Activated CD4-positive, alpha-beta T cell treated with anti-CD3 and anti-CD28 coated beads, Interleukin-2, amount 10 ng/mL, durations not matched to agents 7 days and 5 days (primary cell): ENCODE measurements at places on chromosomes 6 and 20.

DNA sequence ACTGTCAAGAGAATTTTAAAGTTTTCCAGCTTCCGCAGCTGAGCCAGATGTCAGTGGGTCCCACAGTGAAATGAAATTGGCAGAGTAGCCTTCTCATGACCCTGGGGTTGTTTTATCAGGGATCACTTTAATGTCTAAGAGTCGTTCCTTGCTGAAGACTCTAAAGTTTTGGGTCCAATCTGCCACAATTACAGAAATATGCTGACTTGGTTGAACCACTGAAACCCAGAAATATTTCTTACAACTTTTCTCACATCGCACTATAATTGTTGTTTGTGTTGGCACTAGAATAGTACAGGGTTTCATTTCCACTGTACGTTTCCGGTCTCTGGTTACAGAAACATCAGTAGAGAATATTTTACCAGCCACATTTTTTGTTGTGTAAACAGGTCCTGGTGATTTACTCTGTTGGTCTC is 109.0 kb downstream of the HMGCLL1 start:
- H3K4me3 ChIP-seq = no peak overlapping the region
- no peaks in the 10 kb centered on the region for H3K27me3 ChIP-seq
- DNase-seq = no peak
- no peak overlapping the region for H3K27ac ChIP-seq
- no peaks in the 10 kb centered on the region for H3K4me1 ChIP-seq

- H3K4me1 ChIP-seq = peaks cover 3% of the 10 kb centered on the region
- no peaks in the 10 kb centered on the region for H3K27me3 ChIP-seq
- no peak for DNase-seq
- H3K36me3 ChIP-seq = no peaks in the 10 kb centered on the region
Observed at GRCh38 chr20:44590980-44591778, 8.8 kb downstream of the PKIG start.

- peaks cover 2% of the 10 kb centered on the region for H3K27me3 ChIP-seq
- DNase-seq = no peak
- no peak overlapping the region for H3K27ac ChIP-seq
- no peaks in the 10 kb centered on the region for H3K36me3 ChIP-seq
Observed at GRCh38 chr6:160883999-160884398, 107.6 kb upstream of the MAP3K4 start.

- no peak for DNase-seq
- peaks cover 80% of the 10 kb centered on the region for H3K27me3 ChIP-seq
- H3K36me3 ChIP-seq = no peaks in the 10 kb centered on the region
- H3K4me1 ChIP-seq = peaks cover 23% of the 10 kb centered on the region
- no peak overlapping the region for H3K4me3 ChIP-seq
- H3K27ac ChIP-seq = no peak overlapping the region
Observed at GRCh38 chr20:54172532-54172855, 1.3 kb downstream of the CYP24A1 start.

DNA sequence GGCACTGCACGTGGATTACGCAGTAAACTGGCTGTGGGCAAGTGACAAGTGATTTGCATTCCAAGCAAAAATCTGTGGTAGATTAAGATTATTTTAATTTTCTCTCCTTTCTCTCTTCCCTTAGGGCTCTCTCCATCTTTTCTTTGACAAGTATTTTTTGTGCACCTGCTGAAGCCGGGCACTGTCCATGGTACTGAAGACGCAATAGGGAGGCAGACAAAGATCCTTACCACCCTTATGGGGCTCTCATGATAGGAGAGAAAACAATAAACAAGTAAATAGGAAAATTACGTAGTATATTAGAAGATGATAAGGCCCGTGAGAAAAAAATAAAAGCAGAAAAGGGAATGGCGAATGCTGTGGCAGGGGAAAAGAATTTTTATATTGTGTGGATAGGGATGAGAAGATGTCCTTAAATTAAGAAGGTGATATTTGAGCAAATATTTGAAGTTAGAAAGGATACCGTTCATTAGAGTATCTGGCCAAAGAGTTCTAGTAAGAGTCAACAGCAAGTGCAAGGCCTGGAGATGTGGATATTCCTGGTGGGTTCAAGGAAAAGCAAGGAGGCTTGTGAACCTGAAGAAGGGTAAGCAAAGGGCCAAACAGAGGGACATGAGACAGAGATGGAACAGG is 146.0 kb downstream of the LAMP5 start:
- H3K36me3 ChIP-seq = no peaks in the 10 kb centered on the region
- no peaks in the 10 kb centered on the region for H3K27me3 ChIP-seq
- H3K4me3 ChIP-seq = no peak overlapping the region
- peak; percentile 28 for DNase-seq
- H3K27ac ChIP-seq = no peak overlapping the region
- H3K4me1 ChIP-seq = no peaks in the 10 kb centered on the region

GRCh38 chr6:118706702-118707101 is 55.3 kb upstream of the CEP85L start:
- peaks cover 49% of the 10 kb centered on the region for H3K36me3 ChIP-seq
- H3K4me1 ChIP-seq = peaks cover 58% of the 10 kb centered on the region

- H3K4me3 ChIP-seq = no peak overlapping the region
- no peaks in the 10 kb centered on the region for H3K36me3 ChIP-seq
- no peak overlapping the region for H3K27ac ChIP-seq
Observed at GRCh38 chr6:170480050-170480692, 72.9 kb downstream of the PSMB1 start.

DNA sequence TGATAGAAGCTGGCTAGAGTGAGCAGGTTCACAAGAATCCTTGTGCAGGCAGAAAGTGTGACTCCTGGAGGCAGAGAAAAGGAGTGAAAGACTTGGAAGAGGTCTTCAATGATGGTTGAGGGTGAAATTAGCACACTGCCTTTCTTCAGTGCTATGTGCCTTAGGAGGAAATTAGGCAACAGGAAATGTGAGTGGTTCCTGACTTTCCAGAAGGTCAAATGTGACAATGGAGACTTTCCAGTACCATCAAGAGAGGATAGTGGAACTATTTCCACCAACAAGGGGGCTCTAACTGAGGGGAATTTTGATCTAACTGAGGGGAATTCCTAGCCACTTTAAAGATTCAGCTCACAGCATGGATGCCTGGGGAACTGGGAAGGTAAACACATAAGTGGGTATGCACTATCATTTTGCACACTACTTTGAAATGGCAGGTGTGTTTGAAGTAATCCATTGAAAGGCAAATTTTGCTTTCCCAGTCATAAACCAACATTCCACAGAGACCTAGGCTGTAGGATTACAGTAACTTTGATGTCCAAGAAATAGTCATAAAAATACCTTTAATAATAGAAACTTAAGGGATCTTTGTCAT is 90.0 kb downstream of the PERP start:
- H3K4me1 ChIP-seq = no peaks in the 10 kb centered on the region
- H3K27me3 ChIP-seq = peaks cover 18% of the 10 kb centered on the region
- H3K36me3 ChIP-seq = no peaks in the 10 kb centered on the region
- H3K27ac ChIP-seq = no peak overlapping the region

- no peaks in the 10 kb centered on the region for H3K27me3 ChIP-seq
- DNase-seq = no peak
- H3K4me3 ChIP-seq = no peak overlapping the region
- H3K4me1 ChIP-seq = no peaks in the 10 kb centered on the region
- H3K36me3 ChIP-seq = no peaks in the 10 kb centered on the region
Observed at GRCh38 chr6:56771189-56771588, 128.5 kb upstream of the DST start.

DNA sequence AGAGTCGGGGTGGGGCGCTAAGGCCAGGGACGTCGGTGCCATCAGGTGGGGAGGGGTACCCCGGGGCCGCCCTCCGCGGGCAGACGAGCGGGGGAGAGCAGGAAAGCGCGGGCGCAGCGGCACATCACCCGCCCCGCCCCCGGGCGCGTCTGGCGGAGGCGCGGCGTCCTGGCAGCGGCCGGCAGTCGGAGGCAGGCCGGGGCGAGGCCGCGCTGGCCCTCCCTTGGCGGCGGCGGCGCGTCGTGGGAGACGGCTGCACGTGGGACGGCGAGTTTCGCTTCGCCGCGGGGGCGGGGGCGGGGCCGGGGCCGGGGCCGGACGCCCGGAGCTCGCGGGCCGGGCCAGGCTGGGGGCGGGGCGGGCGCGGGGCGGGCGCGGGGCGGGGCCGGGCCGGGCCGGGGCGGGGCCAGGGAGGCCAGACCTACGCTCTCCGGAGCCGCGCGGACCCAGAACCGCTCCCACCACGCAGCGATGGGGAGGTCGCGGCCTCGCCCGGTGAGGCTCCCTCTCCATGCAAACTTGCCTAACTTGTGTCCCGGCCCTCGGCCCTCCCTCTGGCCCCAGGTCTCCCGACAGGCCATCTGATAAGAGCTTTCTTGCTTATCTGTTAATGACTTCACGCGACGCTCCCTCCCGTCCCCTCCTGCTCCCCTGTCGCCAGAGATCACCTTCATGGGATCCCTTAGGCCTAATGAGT is 12.5 kb downstream of the ITPR3 start:
- H3K36me3 ChIP-seq = peaks cover 25% of the 10 kb centered on the region
- no peaks in the 10 kb centered on the region for H3K27me3 ChIP-seq

GRCh38 chr6:89021629-89022028 is 58.2 kb upstream of the RNGTT start:
- H3K36me3 ChIP-seq = no peaks in the 10 kb centered on the region
- H3K4me3 ChIP-seq = no peak overlapping the region
- no peak for DNase-seq
- H3K27me3 ChIP-seq = no peaks in the 10 kb centered on the region
- H3K4me1 ChIP-seq = no peaks in the 10 kb centered on the region

- H3K4me1 ChIP-seq = peaks cover 6% of the 10 kb centered on the region
- DNase-seq = no peak
- no peak overlapping the region for H3K27ac ChIP-seq
- no peaks in the 10 kb centered on the region for H3K27me3 ChIP-seq
Observed at GRCh38 chr6:89482126-89482525, 49.2 kb downstream of the ANKRD6 start.

DNA sequence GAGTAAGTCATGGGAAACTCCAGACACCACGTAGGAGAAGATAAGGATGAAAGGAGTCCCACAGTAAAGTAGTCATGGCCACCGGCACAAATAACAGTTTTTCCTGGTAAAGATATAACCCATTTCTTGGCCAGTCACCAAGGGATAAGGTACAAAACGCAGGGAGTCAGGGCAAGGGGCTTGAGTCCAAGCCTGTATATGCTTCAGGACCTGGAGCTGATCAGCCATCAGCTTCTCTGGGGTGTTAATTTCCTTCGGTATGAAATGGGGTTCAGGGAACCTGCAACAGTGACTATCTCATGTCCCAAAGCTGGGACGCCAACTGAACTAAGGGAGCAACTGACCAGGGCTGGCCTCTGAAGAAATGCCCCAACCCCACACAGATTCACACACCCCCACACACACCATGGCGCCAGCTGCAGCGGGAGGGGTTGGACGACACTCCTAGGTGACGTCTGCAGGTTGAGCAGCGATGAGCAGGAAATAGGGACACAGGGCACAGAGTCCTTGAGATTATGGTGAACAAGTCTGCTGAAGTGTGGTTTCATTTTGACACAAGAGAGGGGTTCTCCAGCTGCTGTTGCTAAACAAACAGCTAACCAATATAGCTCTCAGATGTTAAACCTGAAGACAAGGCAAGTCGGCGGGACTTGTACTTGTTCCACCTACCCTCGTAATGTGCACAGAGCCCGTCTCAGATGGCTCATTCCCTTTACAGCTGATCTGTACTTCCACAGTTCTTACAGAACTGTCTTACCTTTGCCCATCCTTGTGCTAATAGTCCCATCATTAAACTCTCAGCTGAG is 7.4 kb upstream of the ADTRP start:
- H3K4me1 ChIP-seq = peaks cover 7% of the 10 kb centered on the region
- peak; percentile 13 for DNase-seq
- peak overlapping the region; percentile 13 for H3K4me3 ChIP-seq
- H3K36me3 ChIP-seq = no peaks in the 10 kb centered on the region
- no peaks in the 10 kb centered on the region for H3K27me3 ChIP-seq

DNA sequence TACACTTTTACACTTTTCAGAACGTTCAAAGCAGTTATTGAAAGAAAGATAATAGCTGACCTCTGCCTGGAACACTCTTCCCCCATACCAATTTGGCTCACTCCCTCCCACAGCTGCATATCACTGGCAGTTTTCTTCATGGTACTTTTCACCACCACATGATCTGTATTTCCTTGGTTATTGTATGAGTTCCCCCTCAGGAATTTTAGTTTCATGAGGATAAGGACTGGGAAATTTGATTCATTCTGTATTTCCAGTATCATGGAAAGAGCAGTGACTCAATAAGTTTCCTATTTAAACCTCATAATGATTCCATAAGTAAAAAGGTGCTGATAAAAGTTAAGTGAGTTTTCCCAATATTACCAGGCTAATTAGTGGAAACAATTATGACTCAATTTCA is 16.0 kb downstream of the HTR1B start:
- H3K27me3 ChIP-seq = no peaks in the 10 kb centered on the region
- no peaks in the 10 kb centered on the region for H3K36me3 ChIP-seq
- H3K4me3 ChIP-seq = no peak overlapping the region
- H3K4me1 ChIP-seq = no peaks in the 10 kb centered on the region
- H3K27ac ChIP-seq = no peak overlapping the region
- no peak for DNase-seq

- no peak overlapping the region for H3K27ac ChIP-seq
- H3K4me3 ChIP-seq = no peak overlapping the region
- DNase-seq = no peak
- no peaks in the 10 kb centered on the region for H3K36me3 ChIP-seq
Observed at GRCh38 chr6:49841424-49841823, 24.9 kb downstream of the CRISP1 start.

- H3K4me3 ChIP-seq = no peak overlapping the region
- H3K27ac ChIP-seq = no peak overlapping the region
- DNase-seq = no peak
Observed at GRCh38 chr6:100166956-100167355, 172.9 kb upstream of the MCHR2 start.

DNA sequence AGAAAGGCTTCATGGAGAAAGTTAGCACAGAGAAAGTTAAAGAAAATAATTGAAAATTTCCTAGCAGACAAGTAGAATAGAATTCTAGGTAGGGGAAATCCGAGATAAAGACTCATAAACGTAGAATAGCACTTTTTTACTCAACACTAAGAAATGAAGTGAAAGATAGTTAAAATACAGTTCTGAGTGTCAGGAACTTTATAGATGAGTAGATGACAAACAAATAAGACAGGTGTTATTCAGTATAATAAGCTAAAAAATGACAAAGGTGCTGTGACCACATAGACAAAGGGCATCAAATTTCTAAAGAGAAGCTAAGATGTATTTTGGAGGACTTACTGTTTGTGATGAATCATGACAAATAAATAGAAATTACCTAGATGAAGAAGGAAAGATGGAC is 12.9 kb downstream of the FKBP1C start:
- H3K4me3 ChIP-seq = no peak overlapping the region
- no peak overlapping the region for H3K27ac ChIP-seq
- no peaks in the 10 kb centered on the region for H3K27me3 ChIP-seq
- DNase-seq = no peak
- no peaks in the 10 kb centered on the region for H3K4me1 ChIP-seq
- H3K36me3 ChIP-seq = no peaks in the 10 kb centered on the region

DNA sequence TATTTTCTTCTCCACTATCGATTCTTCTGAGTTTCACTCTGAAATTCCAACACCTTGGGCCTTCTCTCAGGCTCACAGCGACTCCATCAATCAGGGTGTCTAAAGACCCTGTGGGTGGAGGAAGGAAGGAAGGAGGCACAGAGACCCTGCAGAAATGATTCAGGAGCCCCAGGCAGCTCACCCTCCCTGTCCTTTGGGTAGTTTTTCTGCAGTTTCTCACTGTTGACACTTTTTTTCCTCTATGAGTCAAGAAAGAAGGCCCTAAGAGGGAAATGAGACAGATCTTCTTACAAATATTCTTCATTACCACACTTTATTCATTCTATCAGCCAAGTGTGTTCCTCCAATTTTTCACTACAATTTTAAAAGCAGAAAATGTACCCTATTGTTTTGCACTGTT is 34.2 kb upstream of the TBXT start:
- no peaks in the 10 kb centered on the region for H3K4me1 ChIP-seq
- H3K4me3 ChIP-seq = no peak overlapping the region
- no peak for DNase-seq
- no peak overlapping the region for H3K27ac ChIP-seq
